ENCODE measurements at places on chromosomes 13 and 19.

DNA sequence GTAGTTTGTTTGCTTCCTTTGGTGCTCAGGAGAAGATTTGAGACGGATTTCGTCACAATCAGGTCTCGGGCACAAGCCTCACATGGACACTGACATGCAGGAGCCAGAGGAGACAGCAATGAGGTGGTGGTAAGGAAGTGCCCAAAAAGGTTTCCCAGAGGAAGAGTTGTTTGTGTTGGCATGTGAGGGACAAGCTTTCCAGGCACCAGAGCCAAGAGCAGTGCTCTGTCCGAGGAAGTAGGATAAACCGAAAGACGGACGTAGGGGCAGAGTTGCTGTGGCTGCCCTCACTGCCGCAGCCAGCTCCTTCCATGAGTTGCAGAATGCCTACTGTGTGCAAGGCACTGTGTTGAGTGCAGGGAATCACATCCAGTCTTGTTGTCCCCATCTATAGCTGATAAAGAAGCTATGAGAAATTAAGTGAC, 27.7 kb downstream of the SAE1 start:
- peak; percentile 14 for DNase-seq

DNA sequence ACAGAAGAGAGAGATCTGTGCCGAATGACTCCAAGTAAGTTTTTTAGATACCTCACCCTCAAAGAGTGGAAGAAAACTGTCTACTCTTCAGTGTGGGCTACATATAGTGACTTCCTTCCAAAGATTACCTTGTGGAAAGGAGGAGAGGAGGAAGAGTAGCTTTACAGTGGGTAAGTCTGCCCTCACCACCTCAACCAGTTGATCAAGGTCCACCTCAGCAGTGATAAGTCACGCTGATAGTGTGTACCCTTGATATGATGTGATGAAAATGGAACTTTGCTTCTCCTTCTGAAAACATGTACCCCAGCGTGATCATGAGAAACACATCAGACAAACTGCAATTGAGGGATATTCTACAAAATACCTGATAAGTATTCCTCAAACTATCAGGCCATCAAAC, 20.6 kb downstream of the KLF5 start:
- no peak for DNase-seq

- no peak for DNase-seq
Observed at GRCh38 chr19:17348700-17349099, 11.3 kb downstream of the GTPBP3 start.

GRCh38 chr19:57202160-57202559, 10.9 kb downstream of the ZNF264 start:
- no peak for DNase-seq

DNA sequence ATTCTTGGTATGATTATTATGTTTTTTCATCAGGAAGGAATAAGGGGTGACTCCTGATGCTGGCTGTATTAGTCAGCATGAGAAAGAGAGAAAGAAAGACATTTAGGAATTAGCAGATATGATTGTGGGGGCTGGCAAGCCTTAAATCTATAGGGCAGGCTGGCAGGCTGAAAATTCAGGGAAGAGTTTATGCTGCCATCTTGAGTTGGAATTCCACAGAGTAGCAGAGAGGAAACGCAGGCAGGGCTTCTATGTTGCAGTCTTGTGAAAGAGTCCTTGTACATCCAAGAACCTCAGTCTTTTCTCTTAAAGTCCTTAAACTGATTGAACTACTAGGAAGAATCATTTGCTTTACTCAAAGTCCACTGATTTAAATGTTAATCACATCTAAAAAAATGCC, 262.7 kb upstream of the SLC10A2 start:
- no peak for DNase-seq

DNA sequence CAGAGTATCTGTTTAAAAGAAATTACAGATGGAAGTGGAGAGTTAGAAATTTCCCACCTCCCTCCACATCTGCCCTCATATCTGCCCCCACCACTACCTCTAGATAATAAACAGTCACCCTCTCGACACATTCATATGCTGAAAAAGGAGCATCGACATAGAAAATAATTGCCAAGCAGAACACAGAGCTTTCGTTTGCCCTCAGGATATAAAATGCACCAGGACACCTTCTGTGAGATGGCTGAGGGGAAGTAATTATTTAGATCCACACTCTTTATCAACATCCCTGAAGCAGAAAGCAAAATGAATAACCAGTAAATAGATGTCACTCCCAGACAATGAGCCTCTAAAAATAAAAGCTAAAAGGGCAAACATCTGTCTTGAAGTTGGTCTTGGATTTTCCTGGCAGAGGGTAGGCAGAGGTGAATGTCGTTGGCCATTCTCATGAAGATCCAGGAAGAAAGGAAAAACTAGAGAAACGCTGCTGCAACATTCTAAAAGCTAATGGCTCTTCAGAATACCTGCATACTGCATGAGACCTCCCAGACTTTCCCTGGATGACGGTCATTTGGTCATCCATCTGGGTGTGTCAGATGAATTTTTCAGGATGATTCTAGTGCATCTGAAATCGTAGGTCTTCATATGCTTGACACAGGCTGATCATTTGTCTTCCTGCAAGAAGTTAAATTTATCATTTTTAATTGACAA, 527.5 kb downstream of the RFC3 start:
- no peak for DNase-seq
